B cell (primary cell): ENCODE measurements at places on chromosomes 4 and X.

DNA sequence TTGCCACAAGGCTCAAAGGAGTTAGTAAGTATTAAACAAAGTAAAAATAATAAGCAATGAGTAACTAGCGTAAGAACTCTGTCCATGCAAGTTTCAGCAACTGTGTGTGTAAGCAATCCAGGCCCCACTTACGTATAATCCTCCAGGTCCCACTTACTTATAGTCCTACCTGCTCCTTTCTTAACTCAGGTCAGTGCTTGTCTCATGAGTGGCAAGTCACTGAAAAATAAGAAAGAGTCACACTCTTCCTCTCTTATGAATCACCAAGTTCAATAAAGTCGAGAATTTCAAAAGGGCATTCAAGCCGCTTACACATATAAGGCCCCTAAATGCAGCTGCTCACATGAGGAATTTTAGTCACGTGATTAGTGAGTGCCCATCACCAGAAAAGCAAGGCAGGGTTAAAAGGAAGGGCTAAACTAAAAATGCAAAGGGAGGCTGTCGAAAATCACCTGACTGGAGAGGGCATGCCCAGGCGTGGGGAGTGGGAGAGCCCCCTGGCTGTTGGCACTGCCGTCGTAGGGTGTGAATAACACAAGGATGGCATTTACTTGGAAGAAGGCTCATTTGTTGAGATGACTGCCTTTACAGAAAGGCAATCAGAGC is 58.2 kb downstream of the ZNF827 start:
- no peak for DNase-seq

DNA sequence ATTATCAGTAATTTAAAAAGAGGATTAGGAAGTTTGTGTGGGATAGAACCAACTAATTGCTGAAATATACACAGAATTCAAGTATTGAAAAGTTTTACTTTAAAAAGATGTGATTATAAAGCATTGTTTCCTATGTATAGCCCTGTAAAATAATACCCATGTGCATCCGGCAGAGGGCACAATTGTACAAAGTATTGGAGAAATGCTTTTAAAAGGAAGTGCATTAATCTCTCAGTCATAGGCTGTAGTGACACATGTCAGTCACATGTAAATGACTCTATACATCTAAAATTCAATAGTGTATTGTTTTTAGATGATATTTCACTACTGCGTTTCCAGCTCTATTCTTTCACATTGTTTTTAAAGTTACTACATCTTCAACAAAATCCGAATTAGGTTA is 9.7 kb upstream of the GEMIN8 start:
- peak; percentile 70 for DNase-seq

- DNase-seq, result peak; percentile 95
These were observed at the start of gene BANK1 for GRCh38 chr4:101790521-101791181. BANK1 (plus strand) TSS chr4:101790730; CDS start chr4:101790881, 151 bp downstream.

DNA sequence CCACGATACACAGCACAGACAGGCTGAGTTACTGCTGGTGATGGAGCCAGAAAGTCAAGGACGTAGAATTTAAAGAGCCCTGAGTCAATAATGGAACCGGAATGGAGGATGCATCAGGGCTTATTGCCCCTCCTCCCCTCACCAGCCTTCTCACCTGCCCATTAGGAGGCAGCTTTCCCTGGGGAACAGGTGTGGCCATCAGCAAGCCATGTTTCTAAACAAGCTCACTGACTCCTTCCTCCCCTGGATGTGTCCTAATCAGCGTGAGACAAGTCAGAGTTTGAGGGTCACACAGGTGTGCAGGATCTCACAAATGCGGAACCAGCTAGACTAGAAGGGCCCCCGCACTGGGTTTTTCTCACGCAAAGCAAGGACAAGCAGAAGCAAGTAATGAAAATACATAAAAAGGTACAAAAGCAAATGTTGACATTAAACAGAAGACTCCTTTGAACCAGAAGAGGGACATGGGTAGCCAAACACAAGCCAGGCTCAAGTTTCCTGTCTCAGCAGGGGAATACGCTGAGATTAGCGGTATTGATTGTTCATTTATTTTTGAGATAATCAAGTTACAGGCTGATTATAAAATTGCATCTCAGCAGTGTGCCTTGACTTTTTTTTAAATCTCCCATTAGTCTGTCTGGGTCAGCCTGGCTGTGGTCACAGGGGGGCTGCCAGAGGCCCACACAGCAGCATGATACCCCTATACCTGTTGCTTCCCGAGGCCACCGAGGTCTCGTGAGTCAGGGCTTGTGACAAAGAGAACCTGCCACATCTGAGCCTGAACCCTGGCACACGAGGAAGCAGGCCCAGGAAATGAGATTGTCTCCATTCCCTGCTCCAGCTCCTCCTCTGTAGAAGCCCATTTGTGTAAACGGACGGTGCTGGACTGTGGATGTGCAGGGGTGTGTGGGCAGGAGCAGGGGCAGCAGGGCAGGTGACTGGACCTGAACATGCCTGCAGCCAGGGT is 37.4 kb downstream of the CCKAR start:
- DNase-seq, result no peak

DNA sequence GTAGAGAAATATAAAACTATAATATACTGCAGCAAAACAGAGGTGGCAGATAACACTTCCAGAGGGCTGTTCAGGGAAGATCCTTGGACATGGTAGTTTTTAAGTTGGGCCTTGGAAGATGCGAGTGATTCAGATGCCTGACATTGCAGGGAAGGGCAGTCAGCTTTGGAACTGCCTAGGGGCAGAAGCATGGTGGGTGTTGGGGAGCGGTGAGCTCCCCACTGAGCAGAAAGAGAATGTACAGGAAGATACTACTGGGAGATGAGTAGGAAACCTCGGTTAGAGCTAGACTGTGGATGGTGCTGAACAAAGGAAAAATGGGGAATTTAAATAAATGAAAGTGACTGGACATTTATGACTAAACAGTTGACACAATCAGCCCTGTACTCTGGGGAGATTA is 24.9 kb upstream of the SEC24B start:
- DNase-seq, result no peak

DNA sequence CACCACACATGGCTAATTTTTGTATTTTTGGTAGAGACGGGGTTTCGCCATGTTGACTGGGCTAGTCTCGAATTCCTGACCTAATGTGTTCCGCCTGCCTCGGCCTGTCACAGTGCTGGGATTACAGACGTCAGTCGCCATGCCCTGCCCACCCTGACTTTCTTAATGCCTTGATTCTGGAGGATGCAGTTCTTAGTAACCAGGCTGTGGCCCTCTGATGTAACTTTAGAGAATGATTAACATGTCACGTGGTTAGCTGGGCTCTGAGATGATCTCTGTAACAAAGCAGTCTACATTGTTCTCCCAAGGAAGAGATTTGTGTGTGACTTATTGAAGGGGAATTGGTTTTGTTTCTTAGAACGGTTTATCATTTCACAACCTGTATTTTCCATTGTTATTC is 30.6 kb downstream of the ANK2 start:
- no peak for DNase-seq

GRCh38 chrX:154718616-154719015 is 32.3 kb downstream of the GAB3 start:
- peak; percentile 52 for DNase-seq

DNA sequence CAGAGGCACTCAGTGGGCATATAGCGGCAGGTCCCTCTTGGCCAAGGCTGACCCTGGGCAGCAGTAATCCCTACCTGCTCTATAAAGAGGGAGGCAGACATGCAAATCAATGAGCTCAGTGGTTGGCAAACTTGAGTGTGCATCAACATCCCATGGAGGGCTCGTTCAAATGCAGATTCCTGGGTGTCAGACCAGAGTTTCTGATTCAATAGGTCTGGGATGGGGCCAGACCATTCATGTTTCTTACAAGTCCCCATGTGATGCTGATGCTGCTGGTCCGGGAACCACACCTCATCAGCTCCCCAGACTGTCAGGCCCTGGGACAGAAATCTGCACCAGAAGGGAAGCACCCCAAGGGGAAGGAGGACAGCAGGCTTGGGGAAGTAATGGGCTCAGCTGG is 38.9 kb upstream of the HMGB3 start:
- no peak for DNase-seq

- DNase-seq, result no peak
These were observed 20.7 kb upstream of the SLC25A31 start for GRCh38 chr4:127709456-127709855.

DNA sequence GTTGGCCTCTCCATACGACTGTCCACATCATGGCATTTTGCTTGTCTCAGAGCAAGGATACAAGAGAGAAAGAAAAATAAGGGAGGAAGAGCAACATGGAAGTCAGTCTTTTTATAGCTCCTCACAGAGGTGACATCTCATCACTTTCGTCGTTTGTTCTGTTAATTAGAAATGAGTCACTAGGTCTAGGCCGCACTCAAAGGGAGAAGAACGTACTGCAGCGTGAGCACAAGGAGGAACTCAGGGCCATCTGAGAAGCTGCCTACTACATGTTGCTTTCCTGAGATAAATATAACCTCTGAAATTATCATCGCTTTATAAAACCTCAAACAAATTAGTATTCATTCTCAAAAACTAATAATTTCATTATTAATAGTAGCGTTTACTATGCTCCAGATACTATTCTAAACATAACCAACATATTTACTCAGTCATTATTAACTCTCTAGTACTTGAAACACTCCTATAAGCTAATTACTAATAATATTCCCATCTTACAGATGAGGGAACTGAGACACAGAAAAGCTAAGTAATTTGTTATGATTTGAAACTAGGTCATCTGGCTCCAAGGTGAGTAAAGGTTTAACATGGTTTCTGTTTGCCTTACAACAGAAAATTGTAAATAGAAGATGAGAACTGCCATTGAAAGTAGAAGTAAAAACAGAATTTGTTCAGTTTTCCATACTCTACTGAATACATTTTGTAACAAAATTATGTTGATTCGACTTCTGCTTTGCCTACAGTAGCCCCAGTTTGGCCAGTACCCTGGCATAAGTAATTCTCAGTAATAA is 213.2 kb upstream of the UGT8 start:
- no peak for DNase-seq

DNA sequence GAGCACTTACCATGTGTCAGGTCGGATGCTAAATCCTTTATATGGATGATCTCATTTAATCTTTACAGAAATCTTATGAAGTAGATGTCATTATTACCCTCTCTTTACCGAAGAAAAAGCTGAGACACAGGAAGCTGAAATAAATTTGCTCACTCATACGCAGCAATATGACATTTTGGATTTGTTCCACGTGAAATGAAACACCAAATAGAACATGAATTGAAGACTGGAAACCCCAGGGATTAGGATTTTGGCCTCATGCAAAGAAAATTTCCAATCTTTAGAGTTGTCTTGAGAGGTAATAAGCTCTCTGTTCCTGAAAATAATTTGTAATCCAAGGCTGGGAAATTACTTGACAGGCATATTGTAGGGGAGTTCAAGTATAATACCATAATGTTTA is 354.4 kb upstream of the CLNK start:
- no peak for DNase-seq

DNA sequence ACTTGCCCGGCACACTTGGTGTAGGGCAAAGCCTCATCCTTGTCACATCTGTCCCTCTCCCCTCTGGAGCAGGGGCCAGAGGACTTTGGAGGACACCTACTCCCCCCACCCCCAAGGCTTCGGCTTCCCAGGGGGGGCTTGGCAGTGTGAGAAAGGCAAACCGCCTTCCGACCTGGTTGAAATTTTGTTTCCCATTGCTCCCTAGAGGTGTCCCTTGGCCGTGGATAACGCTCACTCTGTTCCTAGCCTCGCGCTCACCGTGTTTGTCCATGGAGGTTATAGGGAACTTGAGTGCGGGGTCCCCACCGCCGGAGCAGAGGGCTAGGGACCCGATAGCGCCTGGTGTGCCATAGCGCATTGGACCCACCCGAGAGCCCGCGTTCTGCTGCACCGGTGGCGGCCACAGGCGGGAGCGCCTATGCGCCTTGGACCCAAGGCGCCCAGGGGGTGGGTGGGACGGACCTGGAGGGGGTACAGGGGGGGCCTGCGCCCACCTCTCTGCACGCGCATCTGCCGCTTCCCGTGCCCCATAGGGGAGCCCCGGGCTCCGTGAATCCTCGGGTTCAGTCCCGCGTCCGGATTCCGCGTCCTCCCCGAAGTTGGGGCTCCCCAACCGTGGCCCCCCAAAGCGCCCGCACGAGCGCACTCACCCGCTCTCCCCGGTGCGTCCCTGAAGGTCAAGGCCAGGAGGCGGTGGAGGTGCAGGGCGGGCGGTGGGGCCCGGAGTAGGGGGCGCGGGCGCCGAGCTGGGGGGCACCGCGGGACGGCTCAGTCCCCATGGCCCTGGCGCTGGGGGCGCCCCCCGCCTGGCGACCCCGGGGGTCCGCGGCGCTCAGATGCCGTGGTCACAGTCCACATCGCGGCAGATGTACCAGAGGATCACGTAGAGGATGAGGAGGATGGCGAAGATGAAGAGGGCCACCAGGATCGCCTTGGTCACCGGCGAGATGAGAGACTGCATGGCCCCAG is 82.7 kb upstream of the DHRSX start:
- no peak for DNase-seq

DNA sequence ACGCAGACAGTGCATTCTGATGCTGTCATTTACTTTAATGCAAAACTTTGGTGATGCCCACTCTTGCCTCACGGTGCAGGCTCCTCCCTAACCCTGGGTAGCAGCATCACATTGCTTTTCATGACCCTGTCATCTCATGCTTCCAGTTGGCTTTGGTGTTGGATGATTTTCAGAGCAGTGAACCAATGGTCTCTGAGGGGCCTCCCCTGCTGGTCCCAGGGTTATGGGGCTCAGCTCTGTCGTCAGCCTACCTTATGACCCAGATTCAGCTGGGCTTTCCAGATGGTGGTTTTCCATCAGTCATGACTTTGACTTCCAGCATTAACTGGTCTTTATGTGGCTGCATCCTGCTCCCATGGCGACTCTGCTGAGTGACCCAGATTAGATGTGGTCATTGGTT is 56.0 kb downstream of the NOP14 start:
- no peak for DNase-seq

DNA sequence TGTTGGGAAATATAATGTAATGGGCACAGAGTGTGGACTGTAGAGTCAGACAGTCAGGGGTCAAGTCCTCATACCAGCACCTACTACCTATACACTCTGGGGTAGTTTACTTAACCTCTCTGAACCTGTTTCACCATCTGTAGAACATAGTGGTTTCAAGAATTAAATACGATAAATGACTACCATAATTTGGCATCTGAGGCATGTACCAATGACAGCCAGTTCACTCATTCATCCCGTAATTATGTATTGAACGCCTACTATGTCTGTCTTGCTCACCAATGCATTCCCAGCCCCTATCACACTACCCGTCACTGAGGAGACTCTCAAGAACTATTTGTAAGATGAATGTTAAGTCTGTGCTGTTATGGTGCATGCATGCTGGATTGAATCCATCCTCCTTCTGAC is 2.0 kb upstream of the FGB start:
- no peak for DNase-seq

GRCh38 chr4:79650794-79651431 is 242.9 kb upstream of the GK2 start:
- DNase-seq, result no peak
